Stimulated activated CD4-positive, alpha-beta T cell treated with anti-CD3 and anti-CD28 coated beads, Interleukin-1b, Interleukin-23, amount 100 ng/mL, for 4 hours (primary cell): ENCODE measurements at places on chromosomes 7 and 10.
A peak's percentile ranks its signal among the peaks of the same experiment; 100 is the strongest.

- no peak for DNase-seq
Measured at GRCh38 chr7:120994512-120995410, 6.2 kb downstream of the CPED1 start.

DNA sequence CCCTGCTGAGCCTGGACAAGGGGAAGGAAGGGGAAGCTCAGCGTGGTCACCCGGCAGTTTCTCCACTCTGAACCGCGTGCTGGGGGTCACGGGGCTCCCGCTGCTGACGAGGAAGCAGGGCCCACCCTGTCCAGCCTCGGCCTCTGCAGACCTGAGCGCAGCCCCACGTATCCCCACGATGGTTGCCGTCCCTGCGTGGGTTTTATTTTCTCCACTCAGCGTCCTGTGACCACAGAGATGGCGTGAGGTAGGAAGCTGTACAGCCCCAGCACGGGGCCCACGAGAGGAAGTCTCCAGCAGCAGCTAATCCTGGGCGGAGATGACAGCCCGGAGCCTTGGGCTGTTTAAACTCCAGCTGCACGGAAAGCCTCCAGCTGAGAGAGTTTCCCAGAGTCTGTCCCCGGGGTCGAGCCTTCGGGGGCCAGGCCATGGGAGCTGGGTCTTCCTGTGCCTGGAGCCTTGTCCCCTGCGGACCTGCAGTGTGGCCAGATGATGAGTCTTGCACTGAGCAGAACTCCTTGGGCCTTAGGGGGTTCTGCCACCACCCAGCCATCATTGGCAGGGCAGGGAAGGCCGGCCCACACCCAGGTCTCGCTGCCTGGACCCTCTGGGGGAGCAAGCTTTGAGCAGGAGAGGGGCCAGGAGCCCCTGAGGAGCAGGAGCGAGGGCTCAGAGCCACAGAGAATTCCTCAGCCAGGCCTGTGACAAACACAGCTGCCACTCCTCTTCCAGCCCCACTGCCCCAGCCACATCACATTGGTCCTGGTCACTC, 72.8 kb upstream of the FAM20C start:
- no peak for DNase-seq

GRCh38 chr7:3033581-3033980, 10.1 kb downstream of the CARD11 start:
- DNase-seq, result no peak

GRCh38 chr7:133185512-133185911, 67.4 kb upstream of the EXOC4 start:
- DNase-seq, result no peak

DNA sequence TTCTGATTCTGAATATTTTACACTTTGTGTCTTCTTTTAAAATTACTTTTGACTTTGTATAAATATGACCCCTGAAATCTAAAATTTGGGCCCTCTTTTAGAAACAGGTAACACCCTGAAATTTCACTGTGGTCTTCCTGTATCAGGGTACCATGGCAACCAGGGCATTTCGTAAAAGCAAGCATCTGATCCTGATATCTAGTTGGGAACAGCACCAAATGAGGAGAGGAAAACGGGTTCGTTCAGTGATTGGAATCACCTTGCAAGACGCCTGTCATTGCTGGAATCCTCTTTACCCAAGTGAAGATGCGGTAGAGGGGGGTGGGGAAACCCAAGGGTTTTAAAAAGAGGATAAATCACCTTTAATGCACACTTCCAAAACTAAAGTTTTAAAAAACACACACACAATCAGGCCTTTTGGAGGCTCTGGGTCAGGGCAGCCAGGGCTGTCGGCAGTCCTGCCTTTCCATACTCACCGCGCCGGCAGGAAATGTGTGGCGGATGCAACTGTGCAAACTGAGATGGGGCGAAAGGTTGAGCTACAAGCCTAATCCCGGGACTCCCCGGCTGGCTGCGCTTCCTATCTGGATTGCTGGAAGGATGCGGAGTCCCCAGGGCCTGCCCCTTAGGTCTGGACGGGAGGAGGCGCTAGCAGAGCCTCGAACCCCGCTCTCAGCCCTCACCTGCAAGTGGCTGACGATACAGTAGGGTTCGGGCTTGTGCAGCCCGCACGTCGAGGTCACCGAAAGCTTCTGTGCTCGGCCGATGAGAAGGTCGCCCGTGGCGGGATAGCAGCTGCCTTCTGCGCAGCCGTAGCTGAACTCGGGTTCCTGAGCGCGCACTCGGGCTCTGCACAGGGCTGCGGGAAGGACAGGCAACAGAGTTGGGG, 1.8 kb downstream of the LAMB1 start:
- no peak for DNase-seq

- DNase-seq, result no peak
Measured at GRCh38 chr7:36379831-36380504, 9.7 kb upstream of the ANLN start.

- no peak for DNase-seq
Measured at GRCh38 chr7:74657692-74658177, at the start of gene GTF2I. Gene GTF2I, plus strand, starts transcription at chr7:74657718. Its CDS starts 31,411 bp downstream, at chr7:74689129.

DNA sequence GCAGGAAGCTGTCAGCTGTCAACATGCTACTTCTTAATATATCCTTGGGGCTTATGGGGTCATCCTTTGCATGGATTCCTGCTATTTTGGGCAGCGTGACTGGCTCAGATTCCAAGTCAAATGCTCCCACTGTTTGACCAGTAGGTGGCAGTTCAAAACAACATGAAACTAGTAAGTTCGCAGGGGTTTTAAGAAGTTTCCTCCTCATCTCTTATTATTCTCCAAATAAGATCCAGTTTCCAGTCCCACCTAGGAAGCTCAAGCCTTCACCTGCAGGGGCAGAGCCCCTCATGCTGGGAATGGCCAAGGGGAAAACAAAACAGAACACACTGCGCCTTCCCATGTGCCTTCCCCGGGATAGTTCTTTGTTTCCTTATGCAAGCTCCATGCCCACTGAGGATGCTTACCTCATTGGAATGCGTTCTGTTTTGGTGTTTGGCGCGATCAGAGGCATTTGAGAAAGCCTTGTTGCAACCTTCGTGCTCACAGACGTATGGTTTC, 259.8 kb downstream of the GLI3 start:
- no peak for DNase-seq

DNA sequence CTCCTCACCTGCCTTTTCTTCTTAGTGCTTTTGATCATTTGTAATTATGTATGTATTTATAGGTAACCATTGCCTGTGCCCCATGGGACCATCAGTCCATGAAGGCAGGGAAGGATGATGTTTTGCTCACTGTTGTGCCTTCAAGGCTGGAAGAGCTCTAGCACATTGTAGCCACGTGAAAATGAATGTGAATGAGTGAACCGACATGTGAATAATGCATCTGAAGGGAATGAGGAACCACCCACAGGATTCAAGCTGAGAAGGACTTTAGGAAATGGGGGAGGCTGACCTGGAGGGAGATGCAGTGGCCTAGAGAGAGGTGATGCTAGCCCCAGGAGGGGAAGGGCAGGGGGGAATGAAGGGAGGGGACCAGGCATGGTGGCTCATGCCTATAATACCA, 6.0 kb upstream of the PNLIPRP2 start:
- no peak for DNase-seq

DNA sequence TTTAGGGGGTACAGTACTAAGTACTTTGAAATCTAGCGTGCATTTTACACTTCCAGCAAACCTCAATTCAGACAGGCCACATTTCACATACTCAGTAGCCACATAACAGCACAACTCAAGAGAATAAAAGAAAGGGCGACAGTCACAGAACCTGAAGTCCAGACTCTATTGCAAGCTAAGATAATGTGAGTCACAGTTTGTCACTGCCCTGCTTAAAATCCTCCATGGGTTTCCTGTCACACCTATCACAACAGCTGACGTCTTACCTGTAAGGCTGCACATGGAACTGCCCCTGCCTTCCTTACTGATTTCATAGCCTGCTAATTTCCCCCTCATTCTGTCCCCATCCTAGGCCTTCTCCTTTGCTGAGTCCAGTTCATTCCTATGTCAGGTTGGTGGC, 16.1 kb upstream of the CDK14 start:
- no peak for DNase-seq

GRCh38 chr10:119007211-119007574, 22.3 kb upstream of the NANOS1 start:
- DNase-seq, result no peak

DNA sequence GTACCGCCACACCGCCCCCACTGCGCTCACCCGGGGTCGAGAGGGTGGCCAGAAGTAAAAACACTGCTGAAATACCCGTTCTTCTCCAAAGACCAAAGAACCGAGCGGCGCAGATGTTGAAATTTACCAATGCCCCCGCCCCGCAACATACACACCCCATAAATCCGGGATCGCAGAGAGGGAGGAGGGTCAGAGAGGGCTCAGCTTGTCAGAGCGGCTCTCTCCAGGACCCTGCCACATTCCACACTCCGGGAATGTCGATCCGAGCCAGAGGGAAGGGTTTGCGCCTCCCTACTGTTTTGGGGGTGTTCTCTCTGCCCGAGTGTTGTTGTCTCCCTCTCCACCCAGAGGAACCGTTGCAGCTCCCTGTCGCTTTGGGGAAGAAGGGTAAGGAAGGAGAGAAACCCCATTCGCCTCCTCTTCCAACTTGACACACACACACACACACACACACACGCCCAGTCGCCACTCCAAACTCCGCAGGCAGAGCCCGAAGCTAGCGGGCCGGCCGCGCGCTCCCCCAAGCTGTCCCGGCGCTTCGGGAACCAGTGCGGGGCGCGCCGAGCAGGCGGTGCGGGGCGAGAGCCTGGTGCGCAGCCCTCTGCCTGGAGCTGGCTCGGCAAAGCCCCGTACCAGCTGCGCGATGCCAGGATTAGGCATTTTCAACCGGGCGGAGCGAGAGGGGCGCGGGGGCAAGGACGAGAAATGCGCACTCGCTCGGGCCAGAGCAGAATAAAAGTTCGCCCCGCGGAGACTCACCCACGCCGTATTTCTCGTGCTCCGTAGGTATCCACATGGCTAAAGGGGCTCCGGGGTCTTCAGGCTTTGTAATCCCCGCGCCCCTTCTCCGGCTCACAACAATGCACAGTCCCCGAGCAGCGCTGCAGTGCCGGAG, 609 bp downstream of the DOCK4 start:
- DNase-seq, result peak; percentile 9

GRCh38 chr10:124392626-124393342, 25.9 kb downstream of the OAT start:
- DNase-seq, result no peak

DNA sequence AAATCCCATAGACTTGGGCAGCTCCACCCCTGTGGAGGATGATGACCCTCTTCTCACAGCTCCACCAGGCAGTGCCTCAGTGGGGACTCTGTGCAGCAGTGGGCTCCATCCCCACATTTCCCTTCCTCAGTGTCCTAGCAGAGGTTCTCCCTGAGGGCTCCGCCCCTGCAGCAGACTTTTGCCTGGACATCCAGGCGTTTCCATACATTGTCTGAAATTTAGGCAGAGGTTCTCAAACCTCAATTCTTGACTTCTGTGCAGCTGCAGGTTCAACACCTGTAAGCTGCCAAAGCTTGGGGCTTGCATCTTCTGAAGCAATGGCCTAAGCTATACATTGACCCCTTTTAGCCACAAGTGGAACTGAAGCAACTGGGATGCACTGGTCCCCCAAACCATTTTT, 31.8 kb downstream of the NEUROG3 start:
- DNase-seq, result no peak

DNA sequence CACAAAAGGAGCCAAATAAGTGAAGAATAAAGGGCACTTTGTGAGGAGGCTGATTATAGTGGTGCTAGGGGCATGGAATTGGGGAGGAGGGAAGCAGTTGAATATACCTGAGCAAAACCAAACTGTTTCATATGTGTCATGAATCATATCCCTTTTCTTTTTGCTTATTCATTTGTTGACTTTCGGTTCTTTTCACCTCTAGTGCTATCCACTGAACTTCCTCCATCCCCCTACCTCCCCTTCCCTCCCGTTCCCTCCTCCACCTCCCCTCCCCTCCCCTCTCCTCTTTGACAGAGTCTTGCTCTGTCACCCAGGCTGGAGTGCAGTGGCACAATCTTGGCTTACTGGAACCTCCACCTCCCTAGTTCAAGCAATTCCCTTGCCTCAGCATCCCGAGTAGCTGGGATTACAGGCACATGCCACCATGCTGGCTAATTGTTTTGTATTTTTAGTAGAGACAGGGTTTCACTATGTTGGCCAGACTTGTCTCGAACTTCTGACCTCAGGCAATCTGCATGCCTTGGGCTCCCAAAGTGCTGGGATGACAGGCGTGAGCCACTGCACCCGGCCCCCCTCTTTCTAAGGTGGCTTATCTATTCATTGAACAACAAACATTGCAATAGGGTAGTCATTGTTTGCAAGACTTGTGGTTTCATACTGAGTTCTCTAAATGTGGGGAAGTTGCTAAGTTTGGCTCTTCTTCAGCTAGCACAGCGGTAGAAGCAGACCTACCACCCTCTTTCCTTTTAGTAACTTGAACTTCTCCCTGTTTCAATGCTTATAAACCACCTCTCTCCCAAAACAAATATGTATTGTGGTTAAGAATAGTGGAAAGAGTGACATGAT, 150.4 kb upstream of the PRPS1L1 start:
- DNase-seq, result no peak

- no peak for DNase-seq
Measured at GRCh38 chr10:5525561-5526341, 990 bp downstream of the CALML3 start.

DNA sequence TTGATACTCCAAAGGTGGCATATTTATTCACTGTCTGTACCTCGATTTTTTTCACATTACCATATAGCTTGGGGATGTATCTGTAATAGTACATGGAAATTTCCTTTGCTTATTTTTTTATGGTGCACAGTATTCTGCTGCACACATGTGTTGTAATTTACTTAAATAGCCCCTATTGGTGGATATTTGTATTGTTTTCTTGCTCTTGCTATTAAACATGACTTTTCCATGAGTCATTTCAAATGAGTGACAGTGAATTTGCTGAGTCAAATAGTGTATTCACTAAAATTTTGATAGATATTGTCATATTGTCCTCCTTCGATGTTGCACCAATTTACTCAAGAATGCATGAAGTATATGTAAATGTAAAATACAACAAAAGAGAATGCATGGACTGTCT, 122.7 kb upstream of the STEAP4 start:
- no peak for DNase-seq

DNA sequence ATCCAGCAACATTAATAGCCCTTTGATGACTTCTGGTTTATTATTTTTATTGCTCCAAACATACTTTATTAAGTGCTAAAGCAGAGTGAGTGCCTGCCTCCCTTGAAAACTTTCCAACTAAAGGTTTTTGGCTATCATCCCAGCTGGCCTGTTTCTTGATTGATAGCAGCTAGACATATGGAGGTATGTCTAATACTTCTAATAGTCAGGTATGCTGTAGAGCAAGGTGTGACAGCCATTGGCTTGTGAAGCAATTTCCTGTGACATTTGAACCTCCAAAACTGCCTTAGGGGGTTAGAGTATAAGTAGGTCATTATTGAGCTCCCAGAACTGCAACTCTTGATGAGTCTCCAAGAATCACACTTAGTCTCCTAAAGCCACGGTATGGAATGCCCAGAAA, 55.8 kb downstream of the LOXL4 start:
- DNase-seq, result no peak

DNA sequence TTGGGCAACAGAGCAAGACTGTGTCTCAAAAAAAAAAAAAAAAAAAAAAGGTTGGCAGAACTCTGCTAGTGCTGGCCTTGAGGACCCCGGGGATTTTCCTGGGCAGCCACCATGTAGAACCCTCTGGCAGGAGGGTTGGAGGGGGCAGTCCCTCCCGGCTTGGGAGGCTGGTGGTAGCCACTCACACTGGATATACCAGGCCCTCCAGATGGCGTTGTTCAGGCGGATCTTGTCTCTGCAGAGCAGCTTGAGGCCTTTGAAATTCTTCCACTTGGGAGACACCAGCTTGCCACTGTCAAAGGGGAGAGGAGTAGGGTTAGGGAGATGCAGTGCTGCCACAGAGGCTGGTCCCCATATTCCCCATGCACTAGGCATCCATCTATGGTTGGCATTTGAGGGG, 8.4 kb downstream of the MLXIPL start:
- no peak for DNase-seq

GRCh38 chr10:59833810-59834209, 72.5 kb downstream of the CCDC6 start:
- no peak for DNase-seq
